ENCODE measurements at places on chromosomes 16 and 17.
A peak's percentile ranks its signal among the peaks of the same experiment; 100 is the strongest.

GRCh38 chr17:10092595-10092994, 105.8 kb downstream of the GAS7 start:
- DNase-seq, result no peak

GRCh38 chr16:4868026-4868425, 20.7 kb downstream of the UBN1 start:
- DNase-seq, result no peak

GRCh38 chr16:1773703-1774447, 941 bp upstream of the MRPS34 start:
- no peak for DNase-seq

DNA sequence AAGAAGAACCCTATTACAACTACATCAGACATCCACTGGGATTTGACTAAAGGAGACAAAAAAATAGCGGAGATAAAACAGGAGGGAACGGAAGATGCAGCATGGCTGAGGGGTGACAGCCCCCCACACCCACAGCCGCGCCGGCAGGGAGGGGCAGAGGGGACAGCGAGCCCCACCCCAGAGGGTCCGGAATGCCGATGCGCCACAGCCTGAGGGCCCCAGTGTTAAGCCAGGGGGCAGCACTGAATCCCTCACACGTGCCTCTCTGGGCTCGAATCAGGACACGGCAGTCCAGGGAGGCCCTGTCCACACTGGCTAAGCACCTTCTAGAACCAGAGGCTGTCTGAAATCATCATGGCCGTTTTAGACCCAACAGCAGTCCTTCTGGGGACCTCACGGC, 18.8 kb downstream of the MAP1LC3B start:
- no peak for DNase-seq

GRCh38 chr16:47667956-47668355, 206.8 kb downstream of the PHKB start:
- DNase-seq, result no peak

DNA sequence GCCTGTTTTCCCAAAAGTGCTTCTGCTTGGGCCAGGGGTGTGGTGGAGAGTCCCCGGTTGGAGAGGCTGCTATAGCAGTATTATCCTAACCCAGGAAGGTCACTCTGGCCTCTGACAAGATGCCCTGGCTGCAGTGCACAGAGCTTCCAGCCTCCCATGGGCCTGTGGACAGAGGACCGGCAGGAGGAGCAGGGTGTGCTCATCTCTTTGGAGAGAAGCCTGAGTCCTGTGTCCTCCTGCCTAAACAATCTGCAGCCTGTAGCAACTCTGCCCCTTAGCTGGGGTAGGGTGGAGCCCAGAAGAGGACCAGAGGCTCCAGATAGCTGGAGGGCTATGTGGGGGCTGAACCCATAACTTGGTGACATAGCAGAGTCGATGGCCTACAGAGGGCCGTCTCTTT, 78.0 kb downstream of the MPRIP start:
- no peak for DNase-seq

- DNase-seq, result no peak
Measured at GRCh38 chr17:57106107-57106835, 21.2 kb downstream of the AKAP1 start.

DNA sequence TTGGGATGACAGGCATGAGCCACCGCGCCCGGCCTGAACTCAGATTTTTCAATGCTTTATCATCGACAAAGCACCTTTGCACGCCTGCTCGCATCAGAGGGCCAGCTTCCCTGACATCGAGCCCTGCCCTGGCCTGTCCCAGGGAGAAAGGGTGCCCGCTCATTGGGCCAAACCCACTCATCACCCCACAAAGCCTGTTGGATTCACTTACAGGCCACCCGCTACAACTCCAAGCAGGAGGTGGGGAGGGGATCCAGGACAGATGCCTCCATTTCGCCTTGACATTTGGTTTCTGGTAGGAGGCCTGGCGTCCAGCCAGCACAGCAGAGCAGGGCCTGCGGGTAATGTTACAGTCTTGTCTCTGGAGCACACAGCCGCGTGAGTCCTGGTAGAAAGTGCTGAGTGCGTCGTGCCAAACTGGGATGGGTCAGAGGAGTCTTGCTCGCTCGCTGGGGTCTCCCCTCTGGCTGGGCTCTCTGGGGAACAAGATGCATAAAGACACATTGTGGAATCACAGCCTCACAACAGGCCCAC, 19.8 kb downstream of the SMTNL2 start:
- DNase-seq, result no peak

- no peak for DNase-seq
Measured at GRCh38 chr17:44095647-44096496, 25.3 kb downstream of the G6PC3 start.

DNA sequence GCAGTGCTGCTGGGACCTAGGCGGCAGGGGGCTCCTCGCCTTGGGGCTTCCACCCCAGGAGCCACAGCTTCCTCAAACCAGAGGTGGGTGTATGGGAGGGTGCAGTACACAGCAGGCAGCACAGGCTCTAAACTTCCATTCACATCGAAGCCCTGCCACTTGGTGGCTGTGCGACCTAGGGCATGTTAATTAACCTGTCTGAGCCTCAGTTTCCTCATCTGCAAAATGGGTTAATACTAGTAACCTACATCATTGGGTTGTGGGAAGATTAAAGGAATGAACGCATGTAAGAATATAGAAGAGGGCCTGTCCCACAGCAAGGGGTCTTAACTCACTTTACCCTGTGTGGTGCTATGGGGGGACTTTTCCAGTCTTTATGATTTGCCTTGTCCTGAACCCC, 26.8 kb upstream of the LHX1 start:
- DNase-seq, result no peak

- DNase-seq, result no peak
Measured at GRCh38 chr17:19402171-19402570, 8.9 kb upstream of the RNF112 start.

DNA sequence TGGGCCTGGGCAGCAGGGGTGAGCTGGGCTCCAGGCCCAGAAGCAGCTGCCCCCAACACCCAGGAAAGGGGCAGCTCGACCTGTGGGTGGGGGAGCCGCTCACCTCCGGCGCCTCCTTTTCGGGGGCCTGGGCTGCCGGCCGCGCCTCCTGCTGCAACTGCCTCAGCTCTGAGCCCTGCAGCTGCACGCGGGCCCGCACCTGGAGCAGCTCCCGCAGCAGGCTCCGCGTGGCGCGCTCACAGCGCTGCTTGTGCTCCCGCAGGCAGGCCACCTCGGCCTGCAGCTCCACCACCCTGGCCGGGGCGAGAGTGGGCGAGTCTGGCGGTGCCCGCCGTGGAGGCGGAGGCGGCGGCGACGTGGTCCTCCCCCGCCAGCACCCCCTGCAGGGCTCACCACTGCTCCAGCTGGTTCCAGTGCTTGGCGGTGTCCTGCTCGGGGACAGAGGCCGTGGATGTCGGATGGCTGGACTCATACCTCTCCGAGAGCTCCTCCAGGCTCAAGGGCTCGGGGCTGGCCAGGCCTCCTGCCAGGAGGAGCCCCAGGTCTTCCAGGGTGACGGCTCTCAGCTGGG, 868 bp downstream of the CCDC154 start:
- DNase-seq, result no peak

DNA sequence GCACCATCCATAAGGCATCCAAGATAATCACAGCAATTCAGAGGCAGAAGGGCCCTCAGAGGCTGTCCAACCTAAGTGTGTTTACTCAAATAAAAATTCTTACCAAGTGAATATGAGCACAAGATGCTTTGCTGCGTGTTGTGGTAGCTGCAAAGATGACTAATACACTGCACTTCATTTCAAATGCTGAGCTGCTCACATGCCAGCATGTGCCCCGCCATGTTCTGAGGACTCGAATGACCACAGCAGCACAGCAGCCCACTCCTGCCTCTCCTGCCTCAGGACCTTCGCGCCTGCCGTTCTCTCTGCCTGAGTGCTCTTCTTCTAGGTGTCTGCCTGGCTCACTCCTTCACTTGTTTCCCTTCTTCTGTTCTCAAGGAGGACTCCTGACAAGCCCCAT, 19.0 kb downstream of the PIK3R5 start:
- DNase-seq, result no peak

GRCh38 chr16:85157813-85158742, 45.8 kb upstream of the CIBAR2 start:
- no peak for DNase-seq

DNA sequence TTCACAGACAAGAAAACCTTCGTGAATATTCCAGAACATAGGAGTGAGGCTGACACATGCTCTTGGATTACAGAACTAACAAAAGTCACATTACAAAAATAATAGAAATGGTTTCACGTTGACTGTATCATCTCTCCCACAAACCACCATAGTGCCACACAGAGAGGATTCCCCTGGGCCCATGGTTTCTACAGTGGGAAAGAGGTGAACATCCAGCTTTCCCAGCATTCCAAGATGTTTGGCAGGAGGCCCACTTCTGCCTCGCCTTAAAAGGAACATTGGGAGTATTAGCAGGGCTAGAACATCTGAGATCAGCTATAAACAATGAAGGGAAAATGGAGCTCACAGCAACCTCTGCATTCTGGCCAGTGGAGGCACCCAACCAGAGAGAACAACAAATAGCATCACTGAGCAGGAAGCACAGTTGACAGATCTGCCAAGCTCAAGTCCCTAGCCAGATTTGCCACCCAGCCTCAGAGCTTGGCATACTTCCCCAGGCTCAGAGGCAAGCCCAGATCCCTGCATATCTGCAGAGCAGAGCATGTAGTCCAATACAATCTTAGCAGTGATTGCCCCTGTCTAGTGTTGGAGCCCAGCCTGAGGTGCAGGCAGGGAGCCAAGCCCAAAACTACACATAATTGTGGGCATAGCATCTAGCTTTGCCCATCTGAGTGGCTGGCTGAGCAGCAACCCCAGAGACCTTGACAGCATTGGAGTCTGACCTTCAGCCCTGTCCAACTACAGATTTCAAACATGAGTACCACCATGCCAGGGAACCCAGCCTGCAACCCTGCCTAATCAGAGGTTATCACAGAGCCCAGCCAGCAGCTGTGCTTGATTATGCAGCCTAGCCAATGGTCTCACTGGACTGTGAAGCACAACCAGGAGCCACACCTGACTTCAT, 260.4 kb downstream of the CEP112 start:
- peak; percentile 41 for DNase-seq

- DNase-seq, result no peak
Measured at GRCh38 chr17:43409131-43409530, 10.3 kb downstream of the ARL4D start.

DNA sequence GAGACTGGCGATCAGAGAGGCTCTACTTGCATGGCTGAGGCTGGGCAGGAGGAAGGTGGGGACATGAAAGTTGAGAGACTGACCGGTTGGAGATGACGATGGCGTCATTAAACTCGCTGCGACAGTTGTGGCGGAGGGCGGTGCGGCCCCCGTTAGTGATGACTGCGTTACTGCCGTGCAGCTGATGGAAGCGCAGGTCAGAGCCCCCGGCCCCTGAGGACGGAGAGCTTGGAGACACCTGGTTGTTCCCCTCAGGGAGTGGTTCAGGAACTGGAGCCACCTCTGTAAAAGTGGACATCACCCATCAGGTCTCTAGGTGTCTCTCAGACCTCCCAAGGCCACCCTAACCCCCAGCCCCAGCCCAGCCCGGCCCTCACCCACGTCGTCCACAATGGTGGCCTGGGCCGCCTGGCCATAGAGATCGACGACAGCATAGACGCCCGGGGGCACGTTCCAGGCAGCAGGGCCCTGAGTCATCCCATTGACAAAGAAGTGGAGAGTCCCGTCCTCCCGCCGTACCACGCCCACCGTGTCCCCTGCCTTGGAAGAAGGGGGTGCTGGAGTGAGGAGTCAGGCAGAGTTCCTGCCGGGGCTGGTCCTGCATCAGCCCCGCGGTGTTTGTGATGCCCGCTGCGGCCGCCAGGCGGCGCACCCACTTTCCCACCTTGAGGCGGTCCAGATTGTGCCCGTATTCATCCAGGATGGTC, 5.3 kb downstream of the NEURL4 start:
- no peak for DNase-seq

DNA sequence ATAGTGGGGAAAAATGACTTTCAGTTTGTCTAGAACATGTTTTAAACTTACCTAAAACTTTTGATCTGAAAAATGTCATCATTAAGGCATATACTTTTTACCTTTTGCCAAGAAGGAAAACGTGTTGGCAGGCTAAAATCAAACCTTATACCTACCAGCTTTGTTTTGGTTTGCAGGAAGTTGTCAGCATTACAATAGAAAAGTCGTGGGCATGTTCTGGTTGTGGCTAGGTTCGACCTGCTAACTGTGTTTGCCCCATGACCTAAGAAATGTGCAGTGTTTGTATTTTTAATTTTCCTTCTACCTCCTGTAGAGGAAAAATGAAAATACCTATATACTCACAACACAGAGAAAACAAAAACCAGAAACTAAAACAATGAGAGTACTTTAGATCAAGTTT, 13.0 kb downstream of the SKAP1 start:
- no peak for DNase-seq

GRCh38 chr17:45813048-45813725, 29.1 kb downstream of the CRHR1 start:
- no peak for DNase-seq

DNA sequence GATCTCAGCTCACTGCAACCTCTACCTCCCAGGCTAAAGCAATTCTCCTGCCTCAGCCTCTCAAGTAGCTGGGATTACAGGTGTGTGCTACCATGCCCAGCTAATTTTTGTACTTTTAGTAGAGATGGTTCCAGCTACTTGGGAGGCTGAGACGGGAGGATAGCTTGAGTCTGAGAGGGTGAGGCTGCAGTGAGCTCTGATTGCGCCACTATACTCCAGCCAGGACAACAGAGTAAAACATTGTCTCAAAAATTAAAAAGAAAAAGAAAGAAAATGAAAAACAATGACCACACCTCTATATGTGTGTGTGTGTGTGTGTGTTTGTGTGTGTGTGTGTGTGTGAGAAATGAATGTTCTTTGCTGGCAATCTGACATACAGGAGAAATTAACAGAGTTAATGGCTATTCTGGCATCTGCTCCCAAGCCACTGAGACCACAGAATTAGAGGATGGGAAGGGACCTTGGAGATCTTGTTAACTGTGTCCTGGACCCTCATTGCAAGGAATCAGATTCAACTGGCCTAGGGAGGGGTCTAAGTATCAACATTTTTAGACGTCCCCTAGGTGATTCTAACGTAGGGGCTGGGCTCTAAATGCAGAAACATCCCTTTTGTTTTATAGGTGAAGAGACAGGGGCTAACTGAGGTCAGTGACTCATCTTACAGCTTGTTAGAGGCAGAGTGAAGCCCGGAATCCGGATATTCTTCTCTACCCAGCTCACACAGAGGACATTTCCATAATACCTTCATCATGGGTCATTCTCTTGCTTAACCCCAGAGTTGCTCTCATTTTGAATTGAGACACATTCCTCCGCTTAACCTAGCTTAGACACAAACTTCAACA, 16.4 kb upstream of the MARCHF10 start:
- DNase-seq, result peak; percentile 95

- no peak for DNase-seq
Measured at GRCh38 chr17:39738983-39739884, 1.5 kb downstream of the GRB7 start.

- no peak for DNase-seq
Measured at GRCh38 chr16:27923751-27924150, 139.8 kb downstream of the GSG1L start.

DNA sequence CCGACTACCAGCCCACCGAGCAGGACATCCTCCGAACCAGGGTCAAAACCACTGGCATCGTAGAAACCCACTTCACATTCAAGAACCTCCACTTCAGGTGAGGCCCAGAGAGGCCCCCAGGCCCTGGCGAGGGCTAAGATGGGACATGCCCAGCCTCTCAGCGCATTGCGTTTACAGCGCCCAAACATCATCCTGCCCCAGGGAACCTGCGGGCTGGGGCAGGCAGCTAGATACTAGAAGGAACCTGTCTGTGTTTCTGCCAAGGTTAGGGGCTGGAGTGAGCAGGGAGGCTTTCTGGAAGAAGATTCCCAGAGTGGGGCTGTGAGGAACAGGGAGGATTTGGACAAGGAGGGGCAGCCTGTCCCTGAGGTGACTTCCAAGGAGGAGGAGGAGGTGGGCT, 90.6 kb downstream of the AMFR start:
- DNase-seq, result no peak

GRCh38 chr17:2084766-2085647, 30.1 kb downstream of the HIC1 start:
- no peak for DNase-seq

All from AG04449 (cell line).